Putamen (tissue), 1 donor: ENCODE measurements at places on chromosomes 11 and 22.
A peak's percentile ranks its signal among the peaks of the same experiment; 100 is the strongest.

- DNase-seq: no peak
These were observed 14.5 kb downstream of the SLC35F2 start for GRCh38 chr11:107844041-107844440.

DNA sequence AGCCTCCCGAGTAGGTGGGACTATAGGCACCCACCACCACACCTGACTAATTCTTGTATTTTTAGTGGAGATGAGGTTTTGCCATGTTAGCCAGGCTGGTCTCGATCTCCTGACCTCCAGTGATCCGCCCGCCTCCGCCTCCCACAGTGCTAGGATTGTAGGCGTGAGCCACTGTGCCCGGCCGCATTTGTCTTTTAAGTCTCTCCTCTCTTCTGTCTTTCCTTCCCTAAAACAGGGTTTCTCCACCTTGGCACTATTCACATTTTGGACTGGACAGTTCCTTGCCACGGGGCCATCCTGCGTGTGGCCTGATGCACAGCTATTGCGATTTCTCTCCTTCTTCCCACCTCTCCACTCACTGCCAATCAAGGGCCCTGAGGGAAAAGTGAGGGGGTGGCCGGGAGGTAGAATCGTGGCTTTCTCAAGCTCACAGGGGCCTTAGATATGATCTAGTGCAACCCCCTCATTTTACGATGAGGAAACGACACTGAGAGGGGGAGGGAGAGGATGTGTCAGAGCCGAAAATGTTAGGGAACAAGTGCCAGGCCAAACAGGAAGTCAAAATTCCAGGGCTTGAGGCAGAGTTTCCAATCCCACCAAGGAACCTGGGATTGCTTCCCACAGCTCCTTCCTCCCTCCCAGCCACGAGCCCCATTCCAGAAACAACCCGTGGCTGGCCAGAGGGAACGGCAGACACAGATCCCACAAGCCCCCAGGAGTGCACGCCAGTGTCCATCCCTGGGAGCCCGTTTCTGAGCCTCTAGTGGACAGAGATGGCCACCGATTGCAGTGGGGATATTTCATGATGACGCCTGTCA, 21.2 kb downstream of the SCGB1A1 start:
- DNase-seq: peak; percentile 46

GRCh38 chr11:88909500-88909899, 156.3 kb downstream of the GRM5 start:
- DNase-seq: no peak

DNA sequence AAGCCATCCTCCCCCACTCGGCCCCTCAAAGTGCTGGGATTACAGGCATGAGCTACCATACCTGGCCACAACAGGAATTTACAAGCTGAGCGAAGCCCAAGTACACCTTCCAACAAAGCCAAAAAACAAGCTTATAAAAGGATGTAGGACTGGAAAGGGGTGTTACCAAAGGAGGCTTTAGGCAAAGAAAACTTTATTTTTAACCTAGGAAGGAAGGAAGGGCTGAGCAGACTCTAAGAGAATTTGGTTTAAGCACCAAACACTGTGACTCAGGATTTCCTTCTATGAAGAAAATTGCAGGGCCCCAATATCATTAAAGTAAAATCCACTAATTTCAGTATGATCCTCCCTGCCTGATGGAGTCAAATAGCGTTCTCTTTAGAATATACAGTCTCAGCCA, 12.1 kb downstream of the DENND5A start:
- DNase-seq: no peak

GRCh38 chr11:130763087-130763980, 152.9 kb downstream of the SNX19 start:
- DNase-seq: no peak

DNA sequence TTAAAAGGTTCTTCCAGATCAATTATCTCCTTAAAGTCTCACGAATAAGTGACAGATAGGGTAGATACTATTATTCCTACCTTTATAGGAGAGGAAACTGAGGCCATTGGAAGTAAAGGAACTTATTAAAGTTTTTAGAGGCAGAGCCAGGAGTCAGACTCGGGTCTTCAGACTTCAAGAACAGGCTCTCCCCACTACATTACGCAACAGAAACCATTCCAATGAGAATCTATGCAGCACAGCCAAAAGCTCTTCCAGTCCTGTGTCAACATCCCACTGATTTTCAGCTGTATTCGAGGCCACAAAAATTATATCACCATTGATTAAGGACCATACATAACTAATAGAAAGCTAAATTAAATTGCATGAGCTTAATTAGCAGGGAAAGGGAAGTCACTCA, 77.4 kb downstream of the RELT start:
- no peak for DNase-seq

- no peak for DNase-seq
These were observed 389.0 kb downstream of the TBC1D22A start for GRCh38 chr22:47151490-47151889.

GRCh38 chr11:10778217-10778970, 27.3 kb downstream of the CTR9 start:
- DNase-seq: no peak

DNA sequence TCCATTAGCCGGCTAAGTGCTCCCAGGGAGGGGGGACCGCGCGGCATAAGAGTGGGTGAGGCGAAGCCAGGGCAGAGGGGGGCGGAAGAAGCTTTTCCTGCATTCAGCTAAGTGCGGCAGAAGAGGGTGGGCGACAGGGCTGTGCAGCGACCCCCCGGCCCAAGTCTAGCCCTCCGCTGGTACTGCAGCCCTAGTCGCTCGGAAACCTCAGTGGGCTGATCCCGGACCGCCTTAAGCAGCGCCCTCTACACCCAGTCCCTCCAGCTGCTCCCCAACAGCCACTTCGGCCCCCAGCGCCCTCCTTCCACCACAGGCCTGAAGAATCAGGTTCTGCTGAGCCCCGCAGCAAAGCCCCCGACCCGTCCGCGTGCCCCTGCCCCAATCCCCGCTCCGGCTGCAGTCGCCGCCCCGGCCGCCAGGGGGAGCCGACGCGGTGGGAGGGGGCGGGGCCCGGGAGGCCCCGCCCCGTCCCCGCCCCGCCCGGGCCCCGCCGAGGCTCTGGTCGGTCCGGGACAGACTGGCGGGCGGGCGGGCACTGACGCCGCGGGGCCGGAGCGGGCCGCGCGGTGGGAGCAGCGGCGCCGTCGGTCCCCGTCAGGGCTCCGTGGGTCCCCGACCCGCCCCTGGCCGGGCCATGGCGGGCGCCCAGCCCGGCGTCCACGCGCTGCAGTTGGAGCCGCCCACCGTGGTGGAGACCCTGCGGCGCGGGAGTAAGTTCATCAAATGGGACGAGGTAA, at the start of gene PLCB3:
TSS of gene PLCB3 (plus strand) at position 515 of the 737 bp plus-strand sequence. CDS start at position 635, 120 bp downstream.
- DNase-seq: no peak

- DNase-seq: no peak
These were observed 1486.7 kb downstream of the FAM181B start for GRCh38 chr11:81246941-81247340.

DNA sequence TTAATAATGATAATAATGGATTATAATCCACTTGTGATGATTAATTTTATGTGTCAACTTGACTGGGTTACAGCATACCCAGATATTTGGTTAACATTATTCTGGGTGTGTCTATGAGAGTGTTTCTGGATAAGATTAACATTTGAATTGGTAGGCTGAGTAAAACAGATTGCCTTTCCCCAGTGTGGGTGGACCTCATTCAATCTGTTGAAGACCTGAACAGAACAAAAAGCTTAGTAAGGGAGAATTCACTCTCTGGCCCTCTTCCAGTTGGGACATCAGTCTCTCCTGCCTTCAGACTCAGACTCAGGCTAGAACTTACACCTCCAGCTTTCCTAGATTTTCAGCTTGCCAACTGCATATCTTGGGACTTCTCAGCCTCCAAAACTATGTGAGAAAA, 37.3 kb upstream of the RRAS2 start:
- no peak for DNase-seq

DNA sequence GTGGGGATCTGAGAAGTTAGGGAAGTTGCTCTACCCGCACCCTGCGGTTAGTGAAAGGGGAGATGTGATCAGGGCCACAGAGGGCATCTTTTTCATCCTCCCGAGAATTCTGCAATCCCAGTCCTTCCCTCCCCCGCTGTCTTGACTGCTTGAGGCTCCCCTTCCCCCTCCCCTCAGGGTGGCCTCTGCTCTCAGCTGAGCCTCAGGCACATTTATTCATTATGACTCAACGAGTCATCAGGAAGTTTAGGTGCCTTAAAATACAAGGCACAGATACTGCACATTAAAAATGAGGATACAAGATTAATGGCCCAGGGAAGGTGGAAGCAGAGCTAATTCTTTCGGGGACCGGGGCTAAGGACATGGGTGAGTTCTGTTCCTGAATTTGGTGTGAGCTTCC, 104.0 kb downstream of the CACNA1I start:
- no peak for DNase-seq

DNA sequence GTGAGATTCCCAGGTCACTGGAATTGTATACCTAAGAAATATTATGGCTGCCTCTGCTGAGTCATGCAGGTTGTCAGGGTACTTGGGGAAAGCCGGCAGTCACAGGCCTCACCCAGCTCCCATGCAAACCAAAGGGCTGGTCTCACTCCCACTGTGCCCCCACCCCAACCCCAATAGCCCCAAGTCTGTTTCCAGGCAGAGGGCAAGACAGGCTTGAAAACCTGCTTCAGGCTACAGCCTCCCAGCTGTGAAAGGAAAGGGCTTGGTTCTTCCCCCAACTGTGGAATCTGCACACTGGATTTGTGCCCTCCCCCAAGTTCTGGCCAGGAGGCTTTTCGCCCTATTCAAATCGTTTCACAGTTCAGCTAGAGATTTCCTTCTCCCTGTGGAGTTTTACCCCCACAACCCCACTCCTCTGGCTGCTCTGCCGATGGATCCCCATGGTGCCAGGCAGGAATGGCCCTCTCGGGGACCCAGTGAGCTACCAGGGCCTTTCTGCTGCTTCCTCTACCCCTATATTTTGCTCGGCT, 37.0 kb upstream of the ABTB2 start:
- DNase-seq: no peak

GRCh38 chr11:57597916-57598830, 688 bp downstream of the SERPING1 start:
- DNase-seq: peak; percentile 20

GRCh38 chr22:32181043-32181442, 21.9 kb upstream of the C22orf42 start:
- no peak for DNase-seq

GRCh38 chr11:128205796-128206195, 381.6 kb downstream of the ETS1 start:
- DNase-seq: no peak

DNA sequence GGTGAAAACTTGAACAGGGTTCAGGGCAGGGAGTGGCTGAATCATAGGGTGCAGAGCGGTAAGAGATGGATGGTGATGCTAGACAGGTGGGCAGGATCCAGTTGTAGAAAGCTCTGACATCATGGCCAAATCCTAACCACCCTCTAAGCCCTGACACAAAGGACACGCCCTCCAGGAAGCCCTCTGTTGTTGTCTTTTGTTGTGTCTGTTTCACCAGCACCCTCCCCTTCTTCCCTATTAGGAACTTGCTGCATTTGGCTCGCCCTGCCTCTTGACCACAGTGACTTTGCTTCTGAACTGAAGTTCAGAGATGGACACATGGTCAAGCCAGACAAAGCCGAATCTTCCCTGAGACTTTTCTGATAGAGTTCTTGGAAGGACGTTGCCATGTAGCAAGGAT, 14.2 kb upstream of the APOL6 start:
- no peak for DNase-seq

DNA sequence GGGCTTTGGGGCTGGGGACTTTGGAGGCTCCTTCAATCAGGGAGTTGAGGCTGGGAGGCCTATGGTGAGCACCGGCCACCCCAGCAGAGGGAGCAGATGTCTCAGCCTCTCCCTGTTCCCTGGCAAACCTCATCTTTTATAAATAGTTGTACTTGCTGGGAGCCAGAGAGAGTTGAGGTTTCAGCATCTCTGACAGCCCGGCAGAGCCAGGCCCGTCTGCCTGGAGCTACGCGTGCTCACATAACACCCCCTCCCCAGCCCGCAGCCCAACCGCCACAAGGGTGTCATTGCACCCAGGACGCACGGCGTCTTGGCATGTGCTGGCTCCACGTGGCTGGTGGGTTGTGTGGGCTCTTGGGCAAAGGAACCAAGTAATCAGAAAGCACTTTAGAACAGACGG, 127.1 kb downstream of the CHST1 start:
- DNase-seq: no peak

- no peak for DNase-seq
These were observed 4.3 kb upstream of the KCNK7 start for GRCh38 chr11:65599955-65600246.

GRCh38 chr11:60251485-60252212, 8.7 kb upstream of the MS4A4E start:
- peak; percentile 7 for DNase-seq

DNA sequence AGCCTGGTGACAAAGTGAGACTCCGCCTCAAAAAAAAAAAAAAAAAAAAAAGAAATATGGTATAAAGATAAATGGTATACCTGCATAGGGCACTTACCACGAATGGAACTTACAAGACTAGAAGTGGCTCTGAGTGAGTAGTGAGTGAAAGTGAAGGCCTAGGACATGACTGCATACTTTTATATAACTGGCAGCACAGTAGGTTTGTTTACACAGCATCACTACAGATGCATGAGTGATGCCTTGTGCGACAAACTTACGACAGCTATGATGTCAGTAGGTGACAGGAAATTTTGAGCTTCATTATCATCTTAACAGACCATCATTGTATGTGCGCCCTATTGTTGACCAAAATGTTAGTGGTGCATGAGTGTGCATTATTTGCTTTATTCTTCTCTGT, 17.7 kb downstream of the XRCC6 start:
- no peak for DNase-seq

- DNase-seq: no peak
These were observed 4.6 kb downstream of the PRG3 start for GRCh38 chr11:57376095-57377090.

- DNase-seq: no peak
These were observed 40.2 kb downstream of the FZD4 start for GRCh38 chr11:86914865-86915519.

DNA sequence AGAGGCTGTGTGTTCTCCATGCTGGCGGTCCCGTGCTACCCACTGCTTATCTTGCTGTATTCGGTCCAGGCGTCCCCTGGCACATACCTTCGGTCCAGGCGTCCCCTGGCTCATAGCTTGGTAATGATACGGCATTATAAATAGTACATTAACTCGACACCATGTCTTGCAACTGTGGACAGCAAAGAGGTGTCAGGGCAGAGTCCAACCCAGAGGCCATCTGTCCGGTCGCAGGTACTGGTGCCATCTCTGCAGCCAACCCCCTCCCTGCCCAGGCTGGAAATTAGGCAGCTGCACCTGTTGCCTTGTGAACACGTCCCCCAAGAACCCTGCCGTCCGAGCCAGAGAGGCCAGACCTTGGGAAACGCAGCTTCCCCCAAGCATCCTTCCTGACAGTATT, 634.3 kb downstream of the BRD1 start:
- no peak for DNase-seq

DNA sequence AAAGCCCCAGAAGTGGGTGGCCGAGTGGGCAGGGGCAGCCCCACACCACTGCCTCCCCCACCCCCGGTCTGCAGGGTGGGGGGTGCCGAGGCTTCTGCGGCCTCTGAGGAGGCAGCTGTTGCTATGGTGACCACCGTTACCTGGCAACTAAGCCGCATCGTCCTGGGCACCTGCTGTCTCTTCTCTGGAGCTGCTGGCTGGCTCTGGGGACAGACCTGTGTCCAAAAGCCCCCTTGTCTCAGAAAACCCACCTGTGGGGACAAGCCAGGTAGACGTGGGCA, 79.9 kb upstream of the PRR5 start:
- no peak for DNase-seq

- no peak for DNase-seq
These were observed 45.0 kb upstream of the CRYBB3 start for GRCh38 chr22:25154667-25154999.

- no peak for DNase-seq
These were observed 397.1 kb downstream of the TENM4 start for GRCh38 chr11:79043726-79044125.

GRCh38 chr11:43810929-43811596, 69.6 kb upstream of the ALKBH3 start:
- peak; percentile 55 for DNase-seq
